T-helper 17 cell (primary cell): ENCODE measurements at places on chromosomes 4 and X. TPM values are rescaled to one million over a fixed set of nuclear protein-coding genes. Genes with fewer than 3 reads are reported as not detected.
A peak's percentile ranks its signal among the peaks of the same experiment; 100 is the strongest.

SSX3 gene
- total RNA-seq: not detected

GRCh38 chr4:53782458-53782845, 191.2 kb upstream of the LNX1 start:
- no peaks in the 10 kb centered on the region for H3K4me1 ChIP-seq
- DNase-seq: no peak
- H3K27ac ChIP-seq: no peak overlapping the region
- H3K4me3 ChIP-seq: no peak overlapping the region
- H3K36me3 ChIP-seq: no peaks in the 10 kb centered on the region

DNA sequence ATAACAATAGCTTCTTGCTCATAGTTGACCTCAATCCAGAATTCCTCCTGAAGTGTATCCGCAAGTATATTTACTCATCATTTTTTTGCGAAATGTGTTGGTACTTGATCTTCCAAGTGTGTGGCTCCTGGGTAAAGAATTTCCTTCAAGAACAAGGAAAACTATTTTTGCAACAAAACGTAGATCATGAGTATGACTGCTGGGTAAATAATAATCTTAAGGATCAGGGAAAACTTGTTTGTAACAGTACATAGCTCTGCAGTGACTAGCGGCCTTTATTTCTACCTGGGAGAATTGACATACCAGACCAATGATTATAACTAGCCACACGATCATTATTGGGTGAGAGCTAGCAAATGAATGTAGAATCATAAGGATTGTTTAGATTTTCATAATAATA, 1311.7 kb downstream of the ARAP2 start:
- H3K27ac ChIP-seq: no peak overlapping the region
- H3K36me3 ChIP-seq: no peaks in the 10 kb centered on the region
- H3K4me3 ChIP-seq: no peak overlapping the region

MAGEA11 gene
- not detected for total RNA-seq

DNA sequence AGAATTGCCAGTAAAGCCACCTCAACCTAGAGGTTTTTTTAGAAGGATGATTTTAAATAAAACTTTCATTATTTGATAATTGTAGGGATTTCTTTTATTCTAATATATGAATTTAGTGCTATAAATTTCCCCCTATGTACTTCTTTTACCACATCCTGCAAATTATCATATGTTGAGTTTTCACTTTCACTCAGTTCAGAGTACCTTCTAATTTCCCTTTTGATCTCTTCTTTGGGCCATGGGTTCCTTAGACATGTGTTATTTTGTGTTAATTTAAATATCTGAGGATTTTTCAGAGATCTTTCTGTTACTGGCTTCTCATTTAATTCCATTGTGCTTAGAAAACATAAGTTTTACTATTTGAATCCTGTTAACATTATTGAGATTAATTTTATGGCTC, 6.1 kb downstream of the BEX2 start:
- DNase-seq: no peak
- H3K4me3 ChIP-seq: no peak overlapping the region
- no peaks in the 10 kb centered on the region for H3K4me1 ChIP-seq
- H3K36me3 ChIP-seq: no peaks in the 10 kb centered on the region

DNA sequence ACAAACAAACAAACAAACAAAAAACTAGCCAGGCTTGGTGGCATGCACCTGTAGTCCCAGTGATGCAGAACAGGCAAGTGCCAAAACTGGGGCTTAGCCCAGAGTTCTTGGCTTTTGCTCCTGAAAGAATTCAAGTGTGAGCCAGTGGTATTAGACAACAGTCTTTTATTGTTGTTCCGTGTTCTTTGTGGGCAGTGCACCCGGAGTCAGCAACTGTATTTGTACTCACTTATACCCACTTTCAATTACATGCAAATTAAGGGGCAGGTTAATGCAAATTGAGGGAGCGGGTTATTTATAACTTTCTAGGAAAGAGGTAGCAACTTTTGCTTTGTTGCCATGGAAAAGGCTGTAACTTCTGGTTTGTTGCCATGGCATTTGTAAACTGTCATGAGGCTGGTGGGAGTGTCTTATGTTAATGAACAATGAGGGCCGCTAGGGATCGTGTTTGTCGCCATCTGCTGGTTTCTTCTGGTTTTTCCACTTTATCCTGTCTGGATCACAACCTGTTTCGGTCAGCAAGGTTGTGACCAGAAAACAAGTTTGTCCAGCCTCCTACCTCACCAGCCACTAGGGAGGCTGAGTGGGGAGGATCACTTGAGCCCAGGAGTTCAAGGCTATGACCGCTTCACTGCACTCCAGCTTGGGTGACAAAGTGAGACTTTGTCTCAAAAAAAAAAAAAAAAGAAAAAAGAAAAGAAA, 88.8 kb upstream of the ESX1 start:
- H3K27ac ChIP-seq: peak overlapping the region; percentile 34
- H3K36me3 ChIP-seq: peaks cover 2% of the 10 kb centered on the region
- peak; percentile 7 for DNase-seq
- H3K4me1 ChIP-seq: peaks cover 2% of the 10 kb centered on the region
- H3K27me3 ChIP-seq: peaks cover 18% of the 10 kb centered on the region
- H3K4me3 ChIP-seq: no peak overlapping the region

MAPK10 gene
- 5.9 TPM for total RNA-seq

GRCh38 chr4:3041192-3042142, 32.9 kb downstream of the HTT-AS start:
- H3K27ac ChIP-seq: peak overlapping the region; percentile 32
- H3K36me3 ChIP-seq: no peaks in the 10 kb centered on the region
- H3K4me3 ChIP-seq: peak overlapping the region; percentile 89
- peaks cover 29% of the 10 kb centered on the region for H3K4me1 ChIP-seq
- no peak for DNase-seq

MAGEA4 gene
- total RNA-seq: not detected

DNA sequence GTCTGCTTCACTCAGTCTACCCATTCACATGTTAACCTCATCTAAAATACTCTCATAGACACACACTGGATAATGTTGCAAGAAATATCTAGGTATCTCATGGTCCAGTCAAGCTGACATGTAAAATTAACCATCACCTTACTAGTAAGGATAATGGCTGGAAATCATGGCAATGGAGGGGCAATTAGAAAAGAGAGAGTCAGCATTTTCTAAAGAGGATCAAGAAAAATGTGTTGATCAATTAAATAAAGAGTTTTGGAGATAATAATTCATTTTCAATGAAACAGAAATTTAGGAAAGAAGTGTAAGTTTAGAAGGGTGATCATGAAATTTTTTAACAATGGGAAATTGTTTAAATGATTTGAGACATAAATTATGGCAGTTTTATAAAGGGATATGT, 1914.1 kb upstream of the IGFBP7 start:
- no peak overlapping the region for H3K4me3 ChIP-seq
- no peaks in the 10 kb centered on the region for H3K27me3 ChIP-seq
- H3K36me3 ChIP-seq: no peaks in the 10 kb centered on the region

GRCh38 chr4:100811046-100811445, 293.2 kb upstream of the EMCN start:
- H3K4me1 ChIP-seq: no peaks in the 10 kb centered on the region
- H3K36me3 ChIP-seq: no peaks in the 10 kb centered on the region
- H3K27ac ChIP-seq: no peak overlapping the region
- no peaks in the 10 kb centered on the region for H3K27me3 ChIP-seq
- no peak overlapping the region for H3K4me3 ChIP-seq
- DNase-seq: no peak

DNA sequence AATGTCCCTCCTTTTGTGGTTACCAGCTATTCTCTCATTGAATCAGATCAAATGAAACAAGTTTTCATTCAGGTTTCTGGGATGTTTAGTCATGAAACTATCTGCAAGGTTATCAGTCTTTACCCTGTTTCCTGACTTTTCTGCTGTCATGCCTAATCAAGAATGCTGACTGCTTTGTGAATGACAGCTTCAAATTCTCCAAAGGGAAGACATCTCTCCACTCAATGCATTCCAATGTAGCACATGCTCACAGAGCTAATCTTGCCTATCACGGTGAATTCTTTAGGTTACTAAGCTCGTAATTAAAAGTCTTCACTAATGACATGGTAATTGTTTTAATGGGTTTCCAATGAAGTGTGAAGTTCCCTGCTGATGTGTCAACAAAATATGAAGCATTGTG, 1068.5 kb downstream of the PCDH7 start:
- H3K4me3 ChIP-seq: no peak overlapping the region
- no peaks in the 10 kb centered on the region for H3K36me3 ChIP-seq
- no peaks in the 10 kb centered on the region for H3K27me3 ChIP-seq
- no peak overlapping the region for H3K27ac ChIP-seq
- DNase-seq: no peak
- H3K4me1 ChIP-seq: no peaks in the 10 kb centered on the region

DNA sequence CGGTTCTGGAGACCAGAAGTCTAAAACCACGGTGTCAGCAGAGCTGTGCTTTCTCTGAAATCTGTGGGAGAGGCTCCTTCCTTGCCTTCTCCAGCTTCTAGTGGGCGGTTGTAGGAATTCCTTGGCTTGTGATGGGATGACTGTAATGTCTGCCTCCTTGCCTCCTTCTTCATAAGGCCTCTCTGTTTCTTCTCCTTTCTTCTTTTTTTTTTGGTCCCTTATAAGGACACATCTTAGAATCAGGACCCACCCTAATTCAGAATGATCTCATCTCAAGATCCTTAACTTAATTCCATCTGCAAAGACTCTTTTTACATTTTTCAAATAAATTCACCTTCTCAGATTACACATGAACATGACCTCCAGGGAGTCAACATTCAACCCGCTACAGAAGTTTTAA, 186.9 kb downstream of the STK32B start:
- no peak overlapping the region for H3K4me3 ChIP-seq
- H3K27me3 ChIP-seq: no peaks in the 10 kb centered on the region

DNA sequence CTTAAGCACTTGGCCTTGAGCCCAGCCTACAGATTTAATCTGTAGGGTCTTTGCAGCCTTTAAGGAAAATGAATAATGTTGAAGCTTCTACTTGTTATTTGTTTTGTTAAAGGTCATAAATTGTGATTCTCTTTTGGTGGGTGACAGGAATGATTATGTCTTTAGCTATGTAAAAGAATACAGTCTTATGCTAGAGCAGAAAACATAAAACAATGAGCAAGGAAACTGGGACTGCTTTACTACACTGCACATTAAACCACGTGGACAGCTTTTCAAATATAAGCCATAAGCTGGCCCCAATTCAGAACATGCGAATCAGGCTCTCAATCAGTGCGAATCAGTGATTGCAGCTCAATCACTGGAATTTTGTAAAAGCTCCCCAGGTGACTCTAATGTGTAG, 40.9 kb upstream of the TBC1D19 start:
- H3K36me3 ChIP-seq: no peaks in the 10 kb centered on the region
- no peak for DNase-seq
- no peaks in the 10 kb centered on the region for H3K27me3 ChIP-seq

STS gene
- 1.1 TPM for total RNA-seq

CLGN gene
- not detected for total RNA-seq

DNA sequence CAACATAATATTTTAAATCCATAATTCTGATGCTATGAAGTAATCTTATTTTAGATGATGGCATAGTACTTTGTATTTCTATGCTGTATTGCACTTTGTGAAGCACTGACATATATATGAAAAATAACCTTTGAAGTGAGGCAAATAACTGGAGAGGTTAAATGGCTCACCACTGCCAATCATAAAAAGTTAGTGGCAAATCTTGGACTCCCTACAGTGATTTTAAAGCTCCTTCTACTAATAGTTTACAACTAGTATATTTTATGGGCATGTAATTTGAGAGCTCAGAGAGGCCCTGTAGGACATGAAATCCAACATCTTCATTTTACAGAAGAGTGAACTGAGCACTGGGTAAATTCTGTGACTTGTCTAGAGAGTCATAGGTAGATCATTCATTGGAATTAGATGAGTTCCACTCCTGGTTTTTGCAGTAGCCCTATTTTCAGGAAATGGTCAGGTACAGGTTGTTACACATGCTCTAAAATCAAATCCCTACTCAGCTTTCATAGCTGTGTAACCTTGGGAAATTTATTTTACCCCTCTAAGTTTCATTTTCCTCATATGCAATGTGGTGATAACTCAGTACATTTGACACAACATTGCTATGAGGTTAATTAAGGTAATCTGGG, 804 bp upstream of the GC start:
- no peak overlapping the region for H3K27ac ChIP-seq
- no peaks in the 10 kb centered on the region for H3K36me3 ChIP-seq
- no peaks in the 10 kb centered on the region for H3K27me3 ChIP-seq

DNA sequence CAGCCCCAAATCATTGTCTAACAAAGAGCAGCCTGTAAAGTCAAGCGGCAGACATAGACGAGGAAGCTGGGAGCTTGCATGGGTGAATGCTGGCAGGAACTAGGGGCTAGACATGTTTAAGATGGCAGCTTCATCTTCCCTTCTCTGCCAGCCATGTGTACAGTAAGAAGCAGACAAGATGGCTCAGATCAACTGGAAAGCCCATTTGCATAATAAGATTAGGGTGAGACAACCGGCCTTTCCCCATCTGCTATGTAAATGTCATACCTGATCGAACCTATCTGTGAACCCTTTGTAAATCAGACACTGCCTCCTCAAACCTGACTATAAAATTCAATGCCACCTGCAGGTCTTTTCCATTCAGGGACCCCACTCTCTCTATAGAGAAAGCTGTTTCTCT, 22.8 kb upstream of the HADH start:
- H3K4me1 ChIP-seq: peaks cover 2% of the 10 kb centered on the region
- no peak overlapping the region for H3K4me3 ChIP-seq
- H3K27ac ChIP-seq: no peak overlapping the region
- peaks cover 8% of the 10 kb centered on the region for H3K27me3 ChIP-seq
- no peak for DNase-seq

HMX1 gene
- total RNA-seq: not detected
